A549 treated with Hydrocortisone at 1 μM for 4 hours (cell line): ENCODE measurements at places on chromosomes 12 and 14. TPM values are rescaled to one million over a fixed set of nuclear protein-coding genes. Genes with fewer than 3 reads are reported as not detected.

TAS2R9 gene
- not detected in 5 replicates for total RNA-seq

GALNT16 gene
- total RNA-seq = 2.2 to 4.1 TPM (median 3.3 TPM) in 5 replicates

SLC4A8 gene
- total RNA-seq = 1.1 to 1.5 TPM (median 1.3 TPM) in 5 replicates

PLCZ1 gene
- total RNA-seq = not detected in 5 replicates

RFX4 gene
- 0.03 TPM in 1 of 5 replicates, not detected in the others for total RNA-seq

GLT8D2 gene
- 0.20 to 0.44 TPM (median 0.23 TPM) in 5 replicates for total RNA-seq

NGB gene
- not detected in 5 replicates for total RNA-seq

KRT86 gene
- total RNA-seq = 27.6 to 49.8 TPM (median 46.4 TPM) in 5 replicates

SLCO1B1 gene
- 0.39 to 0.63 TPM (median 0.41 TPM) in 5 replicates for total RNA-seq

TSPAN11 gene
- total RNA-seq = 0.01 to 0.11 TPM (median 0.08 TPM) in 5 replicates

PZP gene
- total RNA-seq = not detected in 5 replicates

KLRC4 gene
- not detected in 5 replicates for total RNA-seq

NTN4 gene
- total RNA-seq = 36.5 to 45.2 TPM (median 42.3 TPM) in 5 replicates
